Adipocyte (in vitro differentiated cells): ENCODE measurements at places on chromosomes 6 and 20.
A peak's percentile ranks its signal among the peaks of the same experiment; 100 is the strongest.

- no peak for DNase-seq
Observed at GRCh38 chr20:29319725-29320124, 1937.7 kb upstream of the DEFB115 start.

DNA sequence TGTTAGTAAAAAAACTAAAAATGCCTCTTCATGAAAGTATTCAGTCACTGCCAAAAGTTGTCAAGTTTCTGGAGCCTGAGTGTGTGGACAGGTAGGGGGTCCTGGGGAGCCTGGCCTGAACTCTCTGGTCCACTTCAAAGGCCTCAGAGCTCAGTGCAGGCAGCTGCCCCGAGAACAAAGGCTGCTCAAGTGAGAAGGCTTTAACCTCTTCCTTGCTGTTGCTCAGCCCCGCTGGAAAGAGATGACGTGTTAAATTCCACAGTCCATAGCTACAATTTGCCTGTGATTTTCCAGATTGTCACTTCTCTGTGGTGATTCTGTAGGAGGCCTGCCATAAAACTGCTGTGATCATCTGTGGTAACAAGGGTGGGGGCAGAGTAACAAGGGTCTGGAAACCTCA lies 96.9 kb downstream of the FAM120B start:
- DNase-seq: no peak

DNA sequence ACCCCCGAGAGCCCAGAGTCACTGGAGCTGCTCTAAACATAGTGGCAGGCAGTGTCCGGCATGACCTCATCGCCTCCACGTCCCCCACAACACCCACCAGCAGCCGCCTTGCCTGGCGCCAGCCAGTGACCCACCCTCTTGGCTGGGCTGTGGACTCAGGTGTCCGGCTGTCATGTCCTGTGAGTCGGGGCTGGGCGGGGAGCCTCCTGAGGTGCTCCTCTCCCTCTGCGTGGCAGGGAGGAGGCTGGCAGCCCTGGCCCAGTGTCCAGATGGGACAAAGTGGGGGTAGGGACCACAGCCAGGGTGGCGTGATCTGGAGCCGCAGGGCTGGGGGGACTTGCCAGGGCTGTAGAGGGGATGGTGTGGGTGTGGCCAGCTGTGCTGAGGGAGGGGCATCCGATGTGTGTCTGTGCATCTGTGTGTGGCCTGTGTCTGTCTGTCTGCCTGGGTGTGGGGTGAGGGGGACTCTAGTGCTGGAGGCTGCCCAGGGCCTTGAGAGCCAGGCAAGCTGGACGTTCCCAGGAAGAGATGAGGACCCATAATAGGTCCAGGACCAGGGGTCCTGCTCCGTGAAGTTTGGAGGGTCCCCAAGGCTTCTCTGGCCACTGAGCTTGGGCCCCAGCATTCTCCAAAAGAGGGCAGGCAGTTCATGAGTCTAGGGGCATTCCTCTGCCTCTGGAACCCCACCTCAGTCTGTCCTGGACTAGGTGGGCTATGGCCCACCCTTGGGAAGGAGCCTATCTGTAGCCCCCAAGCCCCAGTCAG lies 2.3 kb upstream of the SOX18 start:
- DNase-seq: no peak

- no peak for DNase-seq
Observed at GRCh38 chr6:119032428-119032827, 46.0 kb downstream of the FAM184A start.

DNA sequence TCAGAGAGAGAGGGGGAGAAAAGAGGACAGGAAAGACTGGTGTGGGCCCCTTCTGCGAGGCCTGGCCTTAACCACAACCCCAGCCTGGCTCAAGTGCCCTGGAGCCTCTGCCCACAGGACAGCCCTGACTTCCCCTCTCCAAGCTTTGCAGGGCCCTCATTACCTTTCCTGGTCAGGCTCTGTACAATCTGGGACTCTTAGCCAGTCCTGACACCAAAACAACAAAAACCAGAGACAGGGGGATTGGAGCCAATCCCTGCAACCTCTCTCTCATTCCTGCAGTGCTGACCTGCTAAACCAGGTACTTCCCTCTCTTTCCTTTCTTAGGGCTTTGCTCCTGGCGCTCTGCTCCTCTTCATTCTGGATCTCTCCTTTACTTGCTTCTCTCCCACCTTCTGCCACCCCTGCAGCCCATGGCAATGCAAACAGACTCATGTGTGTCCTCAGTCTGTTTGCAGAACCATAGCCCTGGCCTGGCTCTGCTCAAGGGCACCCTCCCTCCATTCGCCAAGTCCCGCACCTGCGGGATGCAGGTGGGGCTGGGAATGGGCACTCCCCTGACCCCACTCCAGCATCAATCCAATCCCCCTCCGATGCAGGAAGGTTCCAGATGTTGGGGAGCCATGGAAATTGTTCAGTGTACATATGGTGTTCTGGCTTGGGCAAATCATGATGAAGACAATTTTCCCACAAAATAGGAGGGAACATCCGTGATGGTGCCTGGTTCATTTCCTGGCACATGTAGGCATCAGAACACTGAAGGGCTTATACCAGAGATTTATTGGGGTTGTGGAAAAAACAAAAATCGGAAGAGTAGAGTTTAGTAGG lies 38.1 kb downstream of the RPP40 start:
- DNase-seq: no peak

- DNase-seq: no peak
Observed at GRCh38 chr6:162866656-162867055, 138.9 kb downstream of the PACRG start.

- DNase-seq: no peak
Observed at GRCh38 chr6:110307368-110307767, 50.8 kb downstream of the METTL24 start.

GRCh38 chr6:148200781-148201180 lies 141.9 kb upstream of the SASH1 start:
- DNase-seq: no peak

- no peak for DNase-seq
Observed at GRCh38 chr6:56048601-56049000, 173.2 kb upstream of the BMP5 start.

- peak; percentile 14 for DNase-seq
Observed at GRCh38 chr6:149925253-149925973, 2.5 kb upstream of the RAET1G start.

- DNase-seq: no peak
Observed at GRCh38 chr20:6489361-6490171, 277.9 kb upstream of the BMP2 start.
